T follicular helper cell (primary cell): ENCODE measurements at places on chromosomes 1 and 21.

DNA sequence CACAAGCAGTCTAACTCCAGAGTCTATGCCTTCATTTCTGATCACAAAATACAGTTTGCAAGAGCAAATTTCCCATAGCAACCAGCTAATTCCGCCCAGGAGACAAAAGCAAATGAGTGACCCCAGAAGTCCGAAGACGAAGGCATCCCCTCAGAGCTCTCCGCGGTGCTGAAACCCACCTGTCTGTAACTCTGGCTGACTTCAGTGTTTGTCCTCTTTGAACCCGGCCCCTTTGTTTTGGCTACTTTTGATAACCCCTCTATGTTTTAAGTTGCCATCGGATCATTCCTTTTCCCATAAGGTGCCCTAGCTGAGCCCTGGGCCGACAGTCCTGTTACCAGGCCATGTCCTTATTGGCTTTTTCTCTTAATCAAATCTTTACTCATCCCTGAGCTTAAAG lies 515.8 kb downstream of the PTPRU start:
- no peak for DNase-seq

- no peak for DNase-seq
Measured at GRCh38 chr1:183778045-183778444, 26.9 kb upstream of the RGL1 start.

- DNase-seq, result no peak
Measured at GRCh38 chr1:71298633-71299032, 217.8 kb upstream of the ZRANB2 start.

DNA sequence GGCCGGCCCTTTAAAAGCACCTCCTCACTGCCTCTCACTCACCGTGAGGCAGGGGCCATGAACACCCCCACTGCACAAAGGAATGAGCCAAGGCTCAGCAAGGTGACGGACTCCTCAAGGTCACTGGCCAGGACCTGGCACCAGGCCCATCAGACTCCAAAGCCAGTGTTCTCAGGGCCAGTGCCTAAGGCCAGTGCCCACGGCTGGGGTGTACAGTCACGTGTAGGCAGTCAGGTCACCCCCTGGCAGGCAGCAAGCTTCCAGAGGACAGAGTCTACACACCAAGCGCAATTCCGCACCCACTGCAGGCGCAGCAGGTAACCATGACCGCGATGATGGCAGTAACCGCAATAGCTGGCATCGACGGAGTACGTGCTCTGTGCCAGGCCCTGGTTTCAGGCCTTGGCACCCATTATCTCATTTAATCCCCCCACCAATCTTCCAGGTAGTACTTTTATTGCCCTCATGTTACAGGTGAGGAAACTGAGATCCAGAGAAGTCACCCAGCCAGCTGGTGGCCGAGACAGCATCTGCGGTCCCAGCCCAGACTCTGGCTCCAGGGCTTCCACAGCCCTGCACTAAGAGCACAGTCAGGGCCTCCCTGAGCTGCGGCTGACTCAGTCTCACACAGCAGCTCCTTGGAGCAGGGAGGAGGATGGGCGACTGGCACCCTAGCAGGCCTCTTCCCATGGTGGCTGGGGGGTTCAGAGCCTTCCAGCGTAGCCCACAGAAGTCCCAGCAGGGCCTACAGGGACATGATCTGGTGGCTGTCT lies 27.0 kb downstream of the RAP1GAP start:
- no peak for DNase-seq

GRCh38 chr1:75472971-75473603 lies 137.8 kb downstream of the SLC44A5 start:
- no peak for DNase-seq

DNA sequence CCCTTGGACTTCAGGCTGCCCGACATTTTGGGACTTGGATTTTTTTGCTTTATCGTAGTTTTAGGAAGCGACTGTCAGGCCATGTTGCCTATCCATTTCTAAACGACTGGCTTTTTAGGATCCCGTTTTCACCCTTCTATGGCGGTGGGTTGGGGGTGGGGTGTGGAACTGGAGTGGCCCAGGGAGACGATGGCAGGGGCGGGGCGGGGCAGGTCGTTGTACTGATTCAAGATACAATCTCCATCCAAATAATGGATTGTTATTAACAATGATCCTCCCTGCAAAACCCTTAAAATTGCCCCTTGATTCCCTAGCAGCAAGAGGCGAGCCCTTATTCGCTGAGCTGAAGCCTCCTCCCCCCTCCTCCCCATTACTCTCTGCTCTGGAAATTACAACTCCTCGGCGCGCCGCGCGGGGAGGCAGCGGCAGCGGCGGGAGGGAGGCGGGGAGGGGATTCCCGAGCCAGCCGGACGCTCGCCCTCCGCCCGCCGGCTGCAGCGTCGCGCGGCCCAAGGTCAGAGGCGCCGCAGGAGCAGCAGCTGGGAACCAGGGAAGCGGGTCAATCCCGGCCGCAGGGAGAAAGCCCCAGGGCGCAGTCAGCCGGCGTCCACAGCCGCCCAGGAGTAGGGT lies at the start of gene TRIM67:
Gene TRIM67, plus strand, starts transcription at position 392 of the 630 bp plus-strand sequence. CDS start 912 bp downstream, outside the sequence.
- DNase-seq, result no peak

- DNase-seq, result no peak
Measured at GRCh38 chr1:181608948-181609347, 125.6 kb downstream of the CACNA1E start.

DNA sequence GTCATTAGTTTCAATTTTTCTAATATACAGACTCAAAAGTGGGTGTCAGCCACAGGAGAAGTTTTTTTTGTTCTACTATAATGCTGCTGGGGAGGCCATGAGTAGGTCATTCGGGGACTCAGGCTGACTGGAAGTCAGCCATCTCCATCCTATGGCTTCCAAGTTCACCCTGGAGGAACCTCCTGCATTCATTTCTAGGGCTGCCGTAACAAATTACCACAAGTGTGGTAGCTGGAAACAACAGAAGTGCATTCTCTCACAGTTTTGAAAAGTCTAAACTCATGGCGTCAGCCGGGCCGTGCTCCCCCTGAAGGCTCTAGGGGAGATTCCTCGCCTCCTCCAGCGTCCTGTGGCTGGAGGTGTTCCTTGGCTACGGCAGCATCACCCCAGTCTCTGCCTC lies 17.7 kb downstream of the AGT start:
- no peak for DNase-seq

GRCh38 chr1:201515062-201515750 lies 8.3 kb upstream of the CSRP1 start:
- DNase-seq, result no peak
